NCI-H2081 treated with DMSO at 0.1 percent for 48 hours (cell line): ENCODE measurements at places on chromosomes 5 and 9.

- no peak for DNase-seq
Observed at GRCh38 chr5:93576994-93577853, 3.8 kb downstream of the NR2F1-AS1 start.

- no peak for DNase-seq
Observed at GRCh38 chr5:135567661-135568060, 11.1 kb downstream of the CXCL14 start.

GRCh38 chr9:106753155-106753671, 109.8 kb upstream of the ZNF462 start:
- no peak for DNase-seq

DNA sequence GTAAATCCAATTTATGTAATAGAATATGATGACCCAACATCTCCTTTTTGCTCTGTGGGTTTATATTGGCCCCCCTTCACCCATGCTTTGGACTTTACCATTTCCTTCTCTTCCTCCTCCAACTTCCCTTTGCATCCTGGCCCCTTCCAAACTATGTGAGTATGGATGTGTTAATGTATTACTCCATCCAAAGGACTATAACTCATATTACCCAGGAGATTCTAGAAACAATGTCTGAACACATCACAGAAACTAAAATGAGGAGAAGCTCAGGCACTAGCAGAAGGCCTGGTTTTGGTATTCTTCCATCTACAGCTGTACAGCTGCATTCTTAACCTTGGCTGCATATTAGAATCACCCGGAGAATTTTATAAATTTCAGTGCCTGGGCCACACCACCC, 110.7 kb downstream of the PDE4D start:
- no peak for DNase-seq

- DNase-seq: no peak
Observed at GRCh38 chr9:34121996-34122395, 4.5 kb downstream of the DCAF12 start.

- no peak for DNase-seq
Observed at GRCh38 chr5:155919126-155919525, 407.8 kb upstream of the SGCD start.

- DNase-seq: no peak
Observed at GRCh38 chr9:6925836-6926235, 168.1 kb downstream of the KDM4C start.
